Sigmoid colon (tissue), 7 donors: ENCODE measurements at places on chromosomes 6 and 20. TPM values are rescaled to one million over a fixed set of nuclear protein-coding genes. Genes with fewer than 3 reads are reported as not detected.

ZFP64 gene
- 5.4 TPM for polyA plus RNA-seq

DNA sequence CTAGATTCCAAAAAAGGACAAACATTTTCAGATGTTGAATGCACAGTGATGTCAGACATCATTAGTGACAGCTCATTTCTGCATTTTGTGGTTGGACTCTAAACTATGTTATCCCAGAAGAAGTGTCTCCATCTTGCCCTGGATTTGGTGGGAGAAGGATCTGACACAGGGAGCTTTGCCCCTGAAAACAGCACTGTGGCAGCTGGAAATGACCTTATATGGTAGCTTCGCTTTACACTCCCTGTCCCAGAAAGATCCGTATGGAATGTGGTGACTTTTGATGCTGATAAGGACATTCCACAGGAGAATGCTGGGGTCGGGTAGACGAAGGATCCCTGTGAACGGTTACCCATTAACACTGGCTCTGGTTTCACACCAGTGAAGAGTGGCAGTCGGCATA lies 87.2 kb upstream of the EDN1 start:
- no peaks in the 10 kb centered on the region for H3K4me1 ChIP-seq
- no peak overlapping the region for H3K27ac ChIP-seq
- H3K27me3 ChIP-seq = no peaks in the 10 kb centered on the region

DNA sequence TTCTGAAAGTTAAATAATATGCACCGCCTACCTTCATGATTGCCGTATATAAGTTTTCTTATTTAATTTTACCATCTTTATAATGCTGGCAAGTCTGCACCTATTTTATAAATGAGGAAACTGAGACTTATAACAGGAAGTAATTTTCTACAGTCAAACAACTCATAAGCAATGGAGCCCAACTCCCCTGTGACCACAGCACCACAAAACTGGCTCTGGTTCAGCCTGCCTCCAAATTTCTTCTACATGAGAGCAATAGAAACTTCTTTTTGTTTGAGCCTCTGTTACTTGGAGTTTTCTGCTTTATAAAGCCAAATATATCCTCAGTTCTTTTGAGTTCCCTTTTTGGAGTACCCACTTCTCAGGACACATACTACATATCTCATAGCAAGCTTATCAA lies 131.1 kb upstream of the HSF2 start:
- no peaks in the 10 kb centered on the region for H3K27me3 ChIP-seq
- DNase-seq = no peak
- no peaks in the 10 kb centered on the region for H3K4me1 ChIP-seq
- H3K36me3 ChIP-seq = no peaks in the 10 kb centered on the region
- no peak overlapping the region for H3K27ac ChIP-seq

GRCh38 chr6:137697267-137697938 lies 169.7 kb upstream of the TNFAIP3 start:
- no peak for DNase-seq
- no peaks in the 10 kb centered on the region for H3K36me3 ChIP-seq
- no peak overlapping the region for H3K4me3 ChIP-seq
- peak overlapping the region; percentile 66 for H3K27ac ChIP-seq
- H3K4me1 ChIP-seq = peaks cover 29% of the 10 kb centered on the region

GRCh38 chr6:12271997-12272396 lies 18.2 kb upstream of the EDN1 start:
- H3K4me1 ChIP-seq = no peaks in the 10 kb centered on the region
- H3K36me3 ChIP-seq = no peaks in the 10 kb centered on the region
- no peak overlapping the region for H3K27ac ChIP-seq
- no peak overlapping the region for H3K4me3 ChIP-seq
- DNase-seq = no peak
- H3K27me3 ChIP-seq = no peaks in the 10 kb centered on the region
